ENCODE measurements at places on chromosomes 2 and 18.

DNA sequence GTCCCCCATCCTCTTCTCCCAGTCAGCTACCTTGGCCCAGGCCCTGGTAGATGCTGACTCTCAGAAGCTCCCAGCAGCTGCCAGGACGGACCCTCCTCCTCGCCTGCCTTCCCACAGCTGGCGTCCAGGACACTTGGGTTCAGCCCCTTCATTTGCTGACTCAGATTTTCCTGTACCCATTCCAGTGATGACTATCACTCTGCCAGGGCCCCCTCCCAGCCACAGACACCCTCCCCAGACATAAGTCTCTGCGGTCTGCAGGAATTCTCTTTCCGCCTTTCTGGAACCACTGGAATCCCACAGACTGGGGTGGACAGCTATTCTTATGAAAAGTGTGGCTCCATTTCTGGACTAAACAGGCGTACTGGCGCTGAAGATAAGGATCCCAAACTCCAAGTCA lies 260.3 kb upstream of the EPAS1 start:
- DNase-seq: no peak

DNA sequence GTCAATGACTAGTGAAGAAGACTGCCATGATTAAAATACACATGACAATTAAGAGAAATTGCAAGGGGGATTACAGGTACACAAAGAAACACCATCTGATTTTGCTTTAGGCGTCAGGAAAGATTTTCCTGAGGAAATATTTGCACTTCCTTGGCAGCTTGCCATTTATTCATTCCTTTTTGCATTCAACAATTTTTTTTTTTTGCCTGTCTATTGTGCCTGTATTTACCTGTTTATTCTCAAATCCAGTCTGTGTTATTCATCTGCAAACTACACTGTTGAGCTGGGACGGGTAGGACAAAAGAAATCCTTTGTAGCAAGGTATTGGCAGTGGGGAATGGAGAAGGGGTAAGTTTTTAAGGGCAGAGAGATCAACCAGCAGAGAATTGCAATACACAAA lies 31.8 kb downstream of the SMAD2 start:
- no peak for DNase-seq

DNA sequence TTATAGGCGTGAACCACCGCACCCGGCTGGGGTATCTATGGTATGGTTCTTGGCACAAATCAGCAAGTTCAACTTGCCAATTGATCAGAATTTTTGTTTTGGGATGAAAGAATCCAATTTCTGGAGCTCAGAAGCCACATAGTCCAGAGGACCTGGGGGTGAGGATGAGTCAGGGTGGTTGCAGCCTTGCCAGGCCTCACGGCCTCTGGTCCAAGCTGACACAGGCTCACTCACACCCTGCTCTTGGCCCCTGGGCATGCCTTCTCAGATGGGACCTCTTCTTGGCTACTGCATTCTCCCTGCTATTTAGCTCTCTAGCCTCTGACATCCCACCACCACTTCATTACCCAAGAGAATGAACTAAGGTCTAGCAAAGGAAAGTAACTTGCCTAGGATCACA lies 16.3 kb downstream of the CAPG start:
- DNase-seq: no peak

- no peak for DNase-seq
These were observed 77.7 kb downstream of the SMAD4 start for GRCh38 chr18:51107598-51108305.

GRCh38 chr2:74464406-74464805 lies 776 bp downstream of the MOGS start:
- DNase-seq: no peak

DNA sequence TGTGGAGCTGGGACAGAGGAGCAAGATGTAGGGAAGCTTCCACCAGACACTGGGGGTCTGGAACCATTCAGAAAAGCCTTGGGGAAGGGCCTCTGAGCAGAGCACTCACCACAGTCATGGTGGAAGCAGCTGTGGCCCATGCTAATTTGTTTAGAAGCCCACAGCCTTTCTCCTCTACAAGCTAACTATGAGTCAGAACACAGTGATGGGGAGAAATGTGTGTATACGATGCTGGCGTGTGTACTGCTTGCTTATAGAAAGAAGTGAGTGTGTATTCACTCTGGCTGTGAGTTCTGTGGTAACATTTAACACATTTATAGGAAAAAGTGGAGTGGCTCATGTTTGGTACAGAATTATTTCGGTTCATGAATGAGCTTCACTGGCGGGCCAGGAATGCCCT lies 157.0 kb upstream of the ACAA2 start:
- no peak for DNase-seq

GRCh38 chr2:38907743-38908562 lies 18.3 kb downstream of the ARHGEF33 start:
- DNase-seq: no peak

DNA sequence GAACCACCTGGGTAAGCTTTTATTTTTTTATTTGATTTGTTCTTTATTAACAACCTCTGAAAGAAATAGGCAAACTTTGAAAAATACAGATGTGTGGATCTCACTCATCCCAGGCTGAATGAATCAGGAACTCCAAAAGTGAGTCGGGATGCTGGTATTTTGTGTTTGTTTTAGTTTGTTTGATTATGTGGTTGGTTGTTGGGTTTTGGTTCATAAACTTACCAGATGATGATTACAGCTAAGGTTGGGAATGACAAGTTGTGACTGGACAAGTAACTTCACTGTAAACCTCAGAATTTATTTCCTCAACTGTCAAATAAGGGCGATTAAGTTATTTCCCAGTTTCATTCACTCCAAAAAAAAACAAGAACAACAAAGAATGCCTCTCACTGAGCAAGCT lies 80.5 kb upstream of the KIF5C start:
- no peak for DNase-seq

- DNase-seq: no peak
These were observed 740.7 kb downstream of the DCC start for GRCh38 chr18:53080687-53081086.

GRCh38 chr2:95271381-95271971 lies 2.8 kb upstream of the PROM2 start:
- DNase-seq: no peak

GRCh38 chr2:176935543-176936102 lies 277.0 kb upstream of the HNRNPA3 start:
- no peak for DNase-seq

DNA sequence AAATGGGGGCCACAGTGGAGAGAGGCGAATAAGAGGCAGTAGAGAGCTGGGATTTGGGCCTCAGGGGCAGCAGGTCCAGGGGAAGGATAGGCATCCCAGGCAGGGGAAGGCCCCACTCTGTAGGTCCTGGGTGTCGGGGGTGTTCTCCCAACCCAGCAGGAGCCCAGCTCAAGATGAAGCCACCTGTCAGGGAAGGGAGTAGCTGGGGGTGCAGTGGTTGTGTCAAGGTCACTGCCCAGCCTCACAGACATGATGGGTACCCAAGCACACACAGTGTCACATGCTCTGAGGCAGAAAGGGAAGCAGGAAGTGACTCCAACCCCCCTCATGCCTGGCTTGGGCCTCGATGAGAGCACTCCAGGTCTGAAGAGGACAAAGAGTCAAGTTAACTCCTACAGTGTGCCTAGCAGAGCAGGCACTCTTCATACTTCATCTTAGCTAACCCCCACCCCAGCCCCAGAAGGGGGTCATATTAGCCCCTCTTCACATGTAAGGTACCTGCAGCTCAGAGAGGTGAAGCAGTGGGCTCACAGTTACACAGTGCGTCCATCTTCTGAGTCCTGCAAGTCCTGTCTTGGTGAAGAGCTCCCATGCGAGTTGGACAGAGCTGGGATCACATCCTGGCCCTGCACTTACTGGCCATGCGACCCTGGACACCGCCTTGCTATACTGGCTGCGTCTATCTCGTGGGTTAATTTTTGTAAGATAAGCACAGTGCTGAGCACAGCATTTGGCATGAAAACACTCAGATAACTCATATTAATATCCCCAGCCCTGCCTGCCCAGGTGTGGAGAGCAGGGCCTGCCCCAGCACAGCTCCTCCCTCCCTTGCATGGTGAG lies 72.6 kb upstream of the DAPL1 start:
- no peak for DNase-seq

- DNase-seq: no peak
These were observed 438.1 kb upstream of the ST6GAL2 start for GRCh38 chr2:107323946-107324565.

GRCh38 chr2:50782543-50782942 lies 249.4 kb downstream of the NRXN1 start:
- DNase-seq: no peak

- peak; percentile 68 for DNase-seq
These were observed 46.9 kb upstream of the USP14 start for GRCh38 chr18:111306-112014.

DNA sequence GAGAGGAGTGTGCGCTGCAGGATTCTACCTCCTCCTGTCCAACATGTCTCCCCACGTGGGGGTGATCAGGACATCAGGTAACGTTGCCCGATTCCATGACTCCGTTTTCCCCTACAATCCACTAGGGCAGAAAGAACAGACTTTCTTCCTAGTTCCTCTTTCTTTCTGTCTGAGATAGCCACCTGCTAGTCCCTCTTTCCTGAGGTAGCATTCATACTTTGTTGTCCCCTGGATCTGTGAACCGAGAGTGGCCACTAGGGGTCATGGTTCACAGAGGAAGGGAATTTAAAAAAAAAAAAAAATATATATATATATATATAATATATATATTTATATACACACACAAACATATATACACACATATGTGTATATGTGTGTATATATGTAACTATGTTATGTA lies 210.0 kb upstream of the ZNF521 start:
- no peak for DNase-seq

GRCh38 chr2:126244937-126245336 lies 411.0 kb upstream of the GYPC start:
- DNase-seq: peak; percentile 44

DNA sequence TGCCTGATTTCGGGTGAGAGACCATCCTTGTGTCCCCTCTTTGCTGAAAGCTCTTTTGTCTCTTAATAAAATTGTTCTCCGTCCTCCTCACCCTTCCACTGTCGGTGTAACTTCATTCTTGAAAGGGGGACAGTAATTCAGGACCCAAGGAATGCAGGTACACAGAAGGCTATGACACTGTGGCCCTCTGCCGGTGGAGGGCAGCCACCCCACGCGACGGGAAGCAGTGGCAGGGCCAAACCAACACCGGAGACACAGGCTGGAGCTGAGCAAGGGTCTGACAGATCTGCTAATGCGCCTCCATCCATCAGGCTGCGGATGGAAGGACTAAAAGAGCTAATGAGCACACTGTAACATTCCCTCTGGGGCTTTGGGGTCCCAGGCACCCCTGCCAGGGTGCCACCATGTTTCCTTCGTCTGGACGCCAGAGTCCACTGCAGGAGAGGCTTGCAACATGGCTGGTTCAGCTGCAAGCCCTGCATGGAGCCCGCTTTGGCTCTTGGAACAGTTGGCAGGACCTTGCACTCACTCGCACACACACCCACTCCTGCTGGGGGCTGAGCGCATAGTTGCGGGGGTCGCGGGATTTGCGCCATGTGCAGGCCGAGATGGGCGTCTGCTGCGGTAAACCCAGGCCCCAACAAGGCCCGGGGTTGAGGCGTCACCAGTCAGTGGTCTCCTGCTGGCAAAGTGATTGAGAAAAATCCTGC lies 544.1 kb upstream of the CDH7 start:
- DNase-seq: no peak

DNA sequence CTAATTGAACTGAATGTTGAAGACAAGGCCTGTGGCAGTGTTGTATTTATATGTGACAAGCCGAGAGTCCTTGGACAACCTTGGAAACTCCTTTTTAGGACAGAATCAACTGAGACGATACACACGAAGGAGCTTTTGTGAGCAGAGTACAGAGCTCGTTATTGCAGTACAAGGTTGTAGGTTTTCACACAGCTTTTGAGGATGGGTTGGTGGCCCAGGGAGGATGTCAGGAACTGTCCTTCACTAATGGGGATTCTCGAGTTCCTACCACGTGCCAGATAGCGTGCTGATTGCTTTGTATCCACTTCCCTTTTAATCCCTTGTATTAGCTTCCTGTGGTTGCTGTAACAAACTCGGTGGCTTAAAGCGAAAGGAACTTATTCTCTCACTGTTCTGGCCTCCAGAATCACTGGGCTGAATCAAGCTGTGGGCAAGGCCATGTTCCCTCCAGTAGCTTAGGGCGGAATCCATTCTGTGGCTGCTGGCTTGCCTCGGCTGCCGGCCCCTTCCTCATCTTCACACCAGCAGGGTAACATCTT lies 20.2 kb downstream of the INPP4A start:
- DNase-seq: no peak

- no peak for DNase-seq
These were observed 99.5 kb downstream of the TCF4 start for GRCh38 chr18:55488473-55488872.

GRCh38 chr2:177622521-177622920 lies 229.9 kb downstream of the AGPS start:
- DNase-seq: no peak

DNA sequence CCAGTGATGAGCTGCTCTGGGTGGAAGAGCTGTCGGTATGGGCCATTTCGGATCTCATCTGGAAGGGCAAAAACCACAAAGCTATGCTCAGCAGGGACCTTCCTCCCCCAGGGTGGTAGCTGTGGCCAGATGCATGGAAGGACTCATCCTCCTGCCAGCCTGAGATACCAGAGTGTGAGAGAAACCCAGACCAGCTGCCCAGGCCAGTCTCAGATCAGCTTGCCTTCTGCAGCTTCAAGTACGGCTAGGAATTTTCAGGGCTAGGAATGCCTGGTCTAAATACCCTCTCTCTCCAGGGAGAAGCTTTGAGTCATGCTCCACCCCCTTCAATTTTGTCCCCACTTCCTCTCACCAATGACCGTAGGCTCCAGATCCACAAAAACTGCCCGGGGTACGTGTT lies 1.4 kb upstream of the TUBA4B start:
- DNase-seq: no peak

DNA sequence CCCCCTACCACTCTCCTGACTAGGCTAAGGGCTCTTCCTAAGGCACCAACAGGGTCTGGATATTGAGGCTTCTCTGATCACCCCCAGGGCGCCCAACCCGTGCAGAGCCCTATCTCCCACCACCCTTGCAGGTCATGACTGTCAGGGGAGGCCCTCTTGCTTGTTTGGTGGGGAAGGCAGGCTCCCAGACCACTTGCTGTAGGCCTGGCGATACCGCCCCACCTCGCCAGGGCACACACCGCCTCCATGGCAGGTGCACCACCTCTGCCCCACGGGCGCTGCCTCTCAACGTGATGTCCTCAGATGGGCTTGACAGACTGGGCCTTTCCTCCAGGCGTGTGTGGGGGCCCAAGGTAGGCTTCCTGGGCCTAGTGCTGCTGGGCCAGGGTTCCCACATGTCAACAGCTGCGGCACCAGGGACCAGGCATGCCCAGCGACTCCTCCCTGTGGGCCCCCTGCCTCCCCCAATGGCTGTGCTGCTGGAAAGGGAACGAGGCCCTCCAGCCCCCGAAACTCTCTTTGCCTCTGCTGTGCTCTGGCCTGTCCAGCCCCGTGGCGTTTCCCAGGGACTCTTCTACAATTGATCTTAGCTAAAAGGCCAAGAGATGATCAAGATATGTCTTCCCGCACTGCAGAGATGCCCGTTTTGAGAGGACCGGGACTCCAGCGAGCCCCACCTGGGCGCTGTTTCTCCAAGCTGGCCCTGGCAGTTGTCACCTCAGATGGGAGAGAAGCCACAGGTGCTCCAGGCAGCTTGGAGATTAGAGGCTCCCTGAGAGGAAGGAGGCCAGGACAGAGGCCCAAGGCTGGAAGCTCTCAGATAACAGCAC lies 7.5 kb downstream of the NPPC start:
- no peak for DNase-seq

GRCh38 chr2:25190536-25190935 lies 22.2 kb upstream of the POMC start:
- no peak for DNase-seq

GRCh38 chr2:120298173-120298835 lies 45.7 kb downstream of the RALB start:
- no peak for DNase-seq

- DNase-seq: no peak
These were observed 487.2 kb upstream of the RAB12 start for GRCh38 chr18:8121942-8122480.

GRCh38 chr2:170176212-170176611 lies 1.7 kb upstream of the MYO3B start:
- no peak for DNase-seq

Data from activated naive CD4-positive, alpha-beta T cell treated with anti-CD3 and anti-CD28 coated beads, Interleukin-2, amount 50 U/mL, for 16 hours (primary cell).